ENCODE measurements at places on chromosomes 5 and 9.

DNA sequence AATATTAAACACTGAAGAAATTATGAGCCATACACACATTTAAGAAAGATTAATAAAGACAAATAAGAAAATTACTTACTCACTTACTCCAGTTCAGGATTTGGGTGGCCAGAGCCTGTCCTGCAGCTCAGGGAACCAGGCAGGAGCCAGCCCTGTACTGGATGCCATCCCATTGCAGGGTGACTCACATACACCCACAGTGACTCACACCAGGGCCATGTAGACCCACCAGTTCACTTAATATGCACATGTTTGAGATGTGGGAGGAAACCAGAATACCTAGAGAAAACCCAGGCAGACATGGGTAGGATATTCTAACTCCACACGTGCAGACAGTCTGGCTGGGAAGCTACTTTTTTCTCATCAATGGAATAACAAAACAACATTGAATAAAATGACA lies 49.6 kb upstream of the ADRB2 start:
- no peak for DNase-seq

DNA sequence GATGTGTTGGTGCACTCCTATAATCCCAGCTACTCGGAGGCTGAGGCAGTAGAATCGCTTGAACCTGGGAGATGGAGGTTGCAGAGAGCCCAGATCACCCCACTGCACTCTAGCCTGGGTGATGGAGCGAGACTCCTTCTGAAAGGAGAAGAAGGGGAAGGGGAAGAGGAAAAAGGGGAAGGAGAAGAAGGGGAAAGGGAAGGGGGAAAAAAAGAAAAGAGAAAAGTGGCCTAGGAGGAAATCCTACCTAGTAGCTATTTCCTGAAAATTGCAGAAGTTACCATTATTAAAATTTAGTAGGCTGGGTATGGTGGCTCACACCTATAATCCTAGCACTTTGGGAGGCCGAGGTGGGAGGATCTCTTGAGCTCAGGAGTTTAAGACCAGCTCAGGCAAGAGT lies 67.4 kb downstream of the ARRDC3 start:
- DNase-seq, result no peak

DNA sequence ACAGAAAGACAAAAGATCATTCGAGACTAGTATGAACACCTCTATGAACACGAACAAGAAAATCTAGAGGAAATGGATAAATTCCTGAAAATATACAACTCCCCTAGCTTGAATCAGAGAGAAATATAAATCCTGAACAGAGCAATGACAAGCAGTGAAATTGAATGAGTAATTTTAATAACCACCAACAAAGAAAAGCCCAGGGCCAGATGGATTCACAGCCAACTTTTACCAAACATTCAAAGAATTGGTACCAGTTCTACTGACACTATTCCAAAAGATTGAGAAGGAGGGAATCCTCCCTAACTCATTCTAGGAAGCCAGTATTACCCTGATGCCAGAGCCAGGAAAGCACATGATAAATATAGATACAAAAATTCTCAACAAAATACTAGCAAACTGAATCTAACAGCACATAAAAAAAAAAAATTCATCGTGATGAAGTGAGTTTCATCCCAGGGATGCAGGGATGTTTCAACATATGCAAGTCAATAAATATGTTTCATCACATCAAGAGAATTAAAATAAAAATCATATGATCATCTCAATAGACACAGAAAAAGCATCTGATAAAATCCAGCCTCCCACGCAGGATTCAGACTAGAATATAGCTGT lies 25.2 kb upstream of the PTGER4 start:
- no peak for DNase-seq

DNA sequence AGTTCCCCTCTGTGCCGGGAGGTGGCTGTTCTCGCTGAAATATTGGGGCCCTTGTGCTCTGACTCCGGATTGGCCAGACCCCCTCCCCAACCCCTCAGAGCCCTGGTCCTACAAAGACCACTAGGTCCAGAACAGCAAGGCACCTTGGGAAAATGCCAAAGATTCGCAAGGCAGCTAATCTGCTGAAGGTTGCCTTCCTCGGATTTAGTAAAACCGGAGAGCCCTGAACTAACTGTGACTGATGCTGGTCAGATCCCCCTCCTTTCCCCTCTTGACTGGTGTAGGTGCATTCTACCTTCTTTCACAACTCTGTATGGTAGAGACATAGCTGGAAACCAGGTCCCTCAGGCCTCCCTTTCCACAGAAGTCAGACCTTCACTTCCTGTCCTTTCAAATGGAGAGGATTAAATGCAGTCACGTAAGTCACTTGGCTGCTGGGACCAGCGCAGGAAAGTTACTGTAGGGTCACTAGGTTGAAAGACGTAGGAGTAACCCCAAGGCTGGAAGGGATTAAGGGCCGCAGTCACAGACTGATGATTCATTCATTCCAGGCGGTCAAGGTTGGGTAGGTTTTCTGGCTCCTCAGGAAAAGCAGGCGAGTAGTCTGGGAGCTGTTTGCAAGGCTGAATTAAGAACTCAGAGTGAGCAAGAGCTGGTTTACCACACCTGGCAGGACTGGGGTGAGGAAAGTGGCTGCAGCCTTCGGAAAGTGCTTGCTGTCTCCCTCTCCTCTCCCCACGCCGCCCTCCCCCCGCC lies 5.3 kb downstream of the BARX1 start:
- no peak for DNase-seq

GRCh38 chr9:20405078-20405477 lies 217.2 kb downstream of the MLLT3 start:
- DNase-seq, result no peak

- no peak for DNase-seq
Observed at GRCh38 chr9:98665501-98665900, 43.2 kb downstream of the GABBR2 start.

DNA sequence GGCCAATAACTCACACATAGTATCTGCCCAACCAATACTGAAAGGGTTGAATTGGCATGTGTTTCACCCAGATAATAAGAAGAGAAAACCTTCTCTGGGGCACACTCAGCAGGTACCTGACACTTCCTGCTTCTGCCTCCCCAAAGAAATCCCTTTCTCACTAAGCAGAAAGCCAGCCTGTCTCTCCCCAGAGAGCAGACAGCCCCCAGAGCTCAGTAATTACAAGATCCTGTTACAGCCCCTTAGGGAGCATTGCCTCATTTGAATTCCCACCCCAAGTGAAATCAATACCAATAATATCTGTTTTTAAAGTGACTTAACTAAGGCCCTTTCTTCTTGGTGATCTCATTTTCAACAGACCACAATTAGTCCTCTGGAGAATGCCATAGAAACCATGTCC lies 38.5 kb upstream of the FOXI1 start:
- no peak for DNase-seq

- DNase-seq, result no peak
Observed at GRCh38 chr9:93810028-93810971, 144.9 kb downstream of the BARX1 start.

DNA sequence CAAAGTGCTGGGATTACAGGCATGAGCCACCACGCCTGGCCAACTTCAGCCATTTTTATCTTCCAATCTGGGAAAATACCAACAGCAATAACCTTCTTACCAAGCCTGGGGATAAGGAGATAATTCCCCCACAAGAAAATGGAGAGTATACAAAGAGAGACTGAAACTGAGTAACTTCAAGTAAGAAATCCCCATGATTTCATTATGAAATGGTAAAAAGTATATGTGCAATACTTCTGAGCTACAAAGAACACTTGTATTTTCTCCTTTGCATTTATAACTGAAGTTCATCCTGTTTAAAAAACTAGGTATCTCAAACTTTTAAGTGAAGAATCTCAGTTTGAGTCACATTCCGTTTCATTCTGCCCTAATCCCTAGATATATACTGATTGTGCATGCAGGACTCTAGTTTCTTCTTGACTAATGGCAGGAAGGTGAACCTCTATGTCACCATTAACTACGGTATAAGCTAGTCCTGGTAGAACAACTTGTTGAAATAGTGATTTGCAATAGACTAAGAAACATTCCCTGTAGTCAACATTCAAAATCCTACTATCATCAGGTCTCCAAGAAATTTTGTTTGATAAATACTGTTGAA lies 2071.4 kb downstream of the MAT2B start:
- DNase-seq, result no peak

GRCh38 chr9:34408173-34408572 lies 31.5 kb upstream of the MYORG start:
- DNase-seq, result no peak

DNA sequence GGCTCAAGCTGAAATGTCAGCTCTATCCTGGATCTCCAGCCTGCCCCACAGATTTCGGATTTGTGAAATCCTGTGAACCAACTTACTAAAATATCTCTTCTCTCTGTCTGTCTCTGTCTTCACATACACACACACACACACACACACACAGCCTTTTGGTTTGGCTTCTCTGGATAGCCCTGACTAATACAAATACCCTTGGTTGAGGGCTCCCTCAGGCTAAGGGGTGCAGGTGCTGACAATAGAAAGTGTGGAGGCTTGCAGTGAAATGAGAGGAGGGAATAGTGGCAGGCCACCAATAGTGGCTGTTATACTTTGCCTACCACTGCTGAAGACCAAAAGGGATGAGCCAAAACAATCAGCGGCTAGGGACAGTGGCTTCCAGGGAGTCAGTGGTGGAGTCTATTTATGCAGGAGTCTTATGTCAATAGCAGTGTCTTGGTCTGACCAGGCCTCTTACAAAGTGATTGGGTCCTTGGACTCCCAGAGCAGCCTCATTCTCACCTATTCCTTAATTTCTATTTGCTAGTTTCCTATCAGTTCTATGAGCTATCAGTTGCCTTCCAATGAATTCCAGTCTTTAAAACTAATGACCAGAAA lies 93.2 kb upstream of the GAS1 start:
- no peak for DNase-seq

- DNase-seq, result no peak
Observed at GRCh38 chr9:7212101-7212500, 454.3 kb downstream of the KDM4C start.

DNA sequence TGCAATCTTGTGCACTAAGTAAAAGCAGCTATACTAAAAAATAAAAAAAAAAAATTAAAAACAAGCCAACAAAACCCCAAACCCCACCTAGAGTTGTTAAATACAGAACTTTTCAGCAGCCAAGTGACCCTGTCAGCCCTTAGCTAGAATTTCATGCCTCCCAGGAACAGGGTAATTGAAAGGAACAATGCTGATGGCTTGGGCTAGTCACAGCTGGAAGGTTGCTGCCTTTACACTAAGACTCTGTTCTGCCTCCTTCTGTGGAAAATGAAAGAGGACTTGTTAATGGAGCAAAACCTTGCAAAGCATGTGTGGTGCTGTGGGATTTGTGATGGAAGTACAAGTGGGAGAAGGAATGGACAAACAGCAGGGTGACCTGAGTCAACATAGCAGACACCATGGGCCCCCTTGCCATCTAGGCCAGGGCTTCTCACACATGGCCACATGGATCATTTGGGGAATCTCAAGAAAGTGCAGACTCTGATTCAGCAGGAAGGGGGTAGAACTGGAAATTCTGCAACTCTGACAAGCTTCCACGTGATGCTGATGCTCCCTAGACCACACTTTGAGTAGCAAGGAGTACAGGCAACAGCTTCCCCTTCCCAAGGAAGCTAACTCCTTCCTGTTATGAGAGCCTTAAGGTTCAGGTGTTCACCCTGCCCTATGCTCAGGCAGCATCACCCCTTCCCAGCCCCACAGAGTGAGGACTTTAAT lies 14.9 kb upstream of the TMEM252 start:
- DNase-seq, result no peak
